ENCODE measurements at places on chromosomes 1 and 21. TPM values are rescaled to one million over a fixed set of nuclear protein-coding genes. Genes with fewer than 3 reads are reported as not detected.

GRCh38 chr1:50570066-50570468, 146.8 kb upstream of the DMRTA2 start:
- DNase-seq, result peak; percentile 69

DNA sequence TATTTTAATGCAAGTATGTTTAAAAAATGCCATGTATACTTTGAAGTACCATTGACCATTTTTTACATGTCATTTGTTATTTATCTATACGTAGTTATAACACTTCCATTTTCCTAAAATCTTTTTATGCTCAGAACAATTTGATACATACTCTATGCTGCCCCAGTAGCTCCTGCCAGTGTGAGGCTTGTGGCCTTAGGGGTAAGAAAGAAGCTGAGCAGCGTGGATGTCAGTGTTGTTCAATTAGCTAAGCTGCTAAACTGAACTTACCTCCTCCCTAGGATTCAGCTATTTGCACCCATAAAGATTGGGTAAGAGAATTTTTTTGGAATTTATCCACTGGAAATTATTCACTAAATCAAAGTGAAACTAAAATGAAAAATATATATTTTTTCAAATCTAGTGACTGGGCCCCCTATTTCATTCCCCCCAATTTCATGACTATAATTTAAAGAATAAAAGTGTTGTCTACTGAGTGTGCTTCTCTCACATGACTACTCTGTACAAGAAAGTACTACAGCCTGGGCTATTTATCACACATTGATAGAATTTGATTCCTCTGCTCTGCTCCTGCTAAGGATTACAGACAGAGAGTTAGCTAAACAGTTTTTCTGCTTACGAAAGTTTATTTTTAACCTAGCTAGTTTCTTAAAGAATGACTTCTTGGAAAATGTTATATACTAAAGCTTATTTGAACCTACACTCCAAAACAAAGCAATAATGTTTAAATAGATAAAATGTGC, 1030.3 kb upstream of the ADGRL4 start:
- DNase-seq, result no peak

DNA sequence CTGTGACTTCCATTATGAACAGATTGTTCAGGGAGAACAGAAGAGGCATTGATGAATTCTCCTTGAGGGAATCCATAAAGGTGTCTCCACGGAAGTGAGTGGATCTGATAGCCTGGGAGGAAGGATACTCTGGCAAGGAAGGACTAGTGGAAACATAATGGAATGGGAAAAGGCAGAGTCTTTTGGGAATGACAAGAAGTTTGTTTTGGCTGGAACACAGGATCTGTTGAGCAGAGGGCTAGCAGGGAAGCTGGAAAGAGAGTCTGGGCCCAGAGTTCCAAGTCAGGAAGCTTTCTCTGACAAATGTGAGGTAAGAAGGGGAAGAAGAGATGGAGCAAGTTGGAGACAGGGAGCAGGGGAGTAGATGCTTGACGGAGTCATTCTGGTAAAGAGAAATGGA, 8.1 kb downstream of the ADAMTS5 start:
- no peak for DNase-seq

GRCh38 chr1:201013031-201013485, 10.5 kb downstream of the KIF21B start:
- DNase-seq, result no peak

DNA sequence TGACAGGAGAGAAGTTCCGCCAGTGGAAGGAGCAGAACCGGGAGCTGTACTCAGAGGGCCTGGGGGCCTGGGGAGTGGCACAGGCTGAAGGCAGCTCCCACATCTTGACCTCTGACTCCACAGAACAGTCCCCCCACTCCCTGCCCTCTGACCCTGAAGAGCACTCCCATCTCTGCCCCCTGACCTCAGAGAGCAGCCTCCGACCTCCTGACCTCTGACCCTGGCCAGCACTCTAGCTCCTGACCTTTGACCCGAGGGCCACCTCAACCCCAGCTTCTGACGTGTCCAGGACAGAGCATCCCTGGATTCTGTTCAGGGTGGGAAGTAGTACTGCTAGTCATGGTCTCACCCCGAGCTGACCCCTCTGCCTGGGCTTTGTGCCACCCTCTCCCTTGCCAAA, 1.1 kb upstream of the CATSPER4 start:
- no peak for DNase-seq

DNA sequence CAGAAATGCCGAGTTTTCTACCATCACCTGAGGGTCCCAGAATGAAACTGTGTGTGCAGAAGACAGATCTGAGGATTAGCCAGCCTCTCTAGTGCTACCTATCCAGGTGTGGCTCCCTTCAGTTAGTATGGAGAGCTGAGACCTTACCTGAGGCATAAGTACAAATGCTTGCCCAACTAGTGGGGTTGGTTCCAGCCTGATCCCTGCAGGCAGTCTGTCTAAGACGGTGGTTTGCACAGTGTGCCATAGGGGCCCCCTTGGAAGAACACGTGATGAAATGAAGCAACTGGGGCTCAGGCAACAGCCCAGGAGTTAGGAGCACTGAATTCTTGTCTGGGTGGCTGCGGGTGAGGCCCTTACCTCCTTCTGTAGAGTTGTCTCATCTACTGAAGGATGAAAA, 15.6 kb downstream of the S100A7A start:
- no peak for DNase-seq

DNA sequence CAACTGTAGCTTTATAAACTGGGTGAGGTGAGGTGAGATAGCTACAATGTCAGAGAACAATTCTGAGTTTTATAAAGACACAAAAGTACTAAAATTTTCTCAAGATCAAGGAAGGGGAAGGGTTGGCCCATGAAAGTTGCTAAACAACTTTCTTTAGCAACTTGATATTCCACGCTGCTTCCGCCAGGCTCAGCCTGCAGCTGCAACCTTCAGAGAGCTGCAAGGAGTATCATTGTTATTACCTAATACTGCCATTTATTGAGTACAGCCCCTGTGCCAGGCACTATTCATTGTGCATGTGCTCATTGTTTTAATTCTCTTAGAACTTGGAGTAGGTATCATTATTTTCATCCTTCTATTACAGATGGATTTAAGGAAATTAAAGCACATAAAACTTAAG, 34.1 kb upstream of the SUCO start:
- no peak for DNase-seq

DNA sequence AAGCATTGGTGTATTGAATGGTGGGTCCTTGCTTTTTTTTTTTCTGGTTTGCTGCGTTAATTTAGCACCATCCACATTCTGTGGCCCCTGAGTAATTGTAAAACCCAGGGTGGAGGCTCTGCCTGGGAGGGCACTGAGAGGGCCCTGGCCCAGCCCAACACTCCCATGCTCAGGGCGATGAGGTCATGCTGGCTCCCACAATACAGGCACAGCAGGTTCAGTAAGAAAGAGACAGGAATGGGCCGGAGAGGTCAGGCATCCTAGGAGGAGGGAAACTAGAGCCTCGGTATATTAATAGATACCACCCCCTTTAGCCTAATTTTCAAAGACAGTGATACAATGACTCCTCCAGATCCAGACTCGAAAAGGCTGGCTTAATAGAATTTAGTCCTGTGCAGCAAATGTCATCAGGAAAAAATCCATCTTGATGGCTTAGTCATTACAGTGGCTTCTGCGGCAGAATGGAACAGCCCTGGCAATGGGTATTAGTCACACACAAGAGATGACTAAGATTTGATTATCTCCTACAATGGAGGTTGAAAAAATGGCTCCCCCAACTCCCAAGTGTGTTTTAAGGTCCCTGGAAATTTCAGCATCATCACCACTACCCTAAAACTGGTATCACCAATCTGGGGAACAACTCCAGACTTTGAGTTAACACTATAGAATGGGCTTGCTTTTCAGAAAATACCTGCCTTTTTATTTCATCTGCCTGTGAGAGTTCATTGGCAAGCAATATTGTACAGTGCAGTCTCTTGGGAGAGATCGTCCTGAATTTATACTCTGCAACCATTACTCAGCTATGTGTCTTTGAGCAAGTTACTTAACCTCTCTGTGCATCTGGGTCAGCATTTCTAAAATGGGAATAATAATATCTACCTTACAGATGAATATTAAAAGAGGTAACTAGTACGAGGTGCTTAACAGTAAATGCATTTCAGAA, 43.9 kb upstream of the LYST start:
- DNase-seq, result peak; percentile 80

DNA sequence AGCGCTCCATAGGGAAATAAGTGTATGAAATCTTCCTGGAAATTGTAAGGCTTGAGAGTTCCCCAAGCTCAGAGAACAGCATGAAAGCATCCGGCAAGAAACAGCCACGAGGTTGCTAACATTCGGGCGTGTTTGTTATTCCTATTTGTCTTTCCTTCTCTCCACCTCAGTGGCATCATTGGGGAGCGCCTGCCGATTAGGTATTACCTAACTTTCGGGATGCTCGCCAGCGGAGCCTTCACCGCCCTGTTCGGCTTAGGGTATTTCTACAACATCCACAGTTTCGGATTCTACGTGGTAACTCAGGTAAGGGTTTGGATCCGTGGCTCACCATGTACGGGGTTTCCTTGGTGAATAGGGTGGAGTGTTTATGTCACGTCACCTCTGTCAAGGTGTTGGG, 25.7 kb downstream of the SLC37A1 start:
- DNase-seq, result no peak

DNA sequence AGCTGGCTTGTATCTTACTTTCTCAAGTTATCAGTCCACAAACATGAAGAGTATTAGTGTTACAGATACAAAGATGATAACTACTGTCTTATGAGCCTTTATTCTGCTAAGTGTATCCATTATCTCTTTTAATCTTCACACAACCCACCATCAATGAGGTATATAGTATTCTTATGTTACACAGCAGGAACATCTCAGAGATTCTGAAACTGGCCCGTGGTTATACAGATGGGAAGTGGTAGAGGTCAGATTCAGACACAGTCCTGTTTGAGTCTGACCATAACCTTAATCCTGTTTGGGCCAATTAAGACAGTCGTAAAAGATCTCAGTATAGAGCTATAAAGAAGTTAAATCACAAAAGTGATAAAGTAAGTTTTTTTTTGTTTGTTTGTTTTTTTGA, 5.1 kb upstream of the TMEM269 start:
- DNase-seq, result no peak

GRCh38 chr1:41362357-41362721, 1.1 kb downstream of the FOXO6 start:
- DNase-seq, result no peak

DNA sequence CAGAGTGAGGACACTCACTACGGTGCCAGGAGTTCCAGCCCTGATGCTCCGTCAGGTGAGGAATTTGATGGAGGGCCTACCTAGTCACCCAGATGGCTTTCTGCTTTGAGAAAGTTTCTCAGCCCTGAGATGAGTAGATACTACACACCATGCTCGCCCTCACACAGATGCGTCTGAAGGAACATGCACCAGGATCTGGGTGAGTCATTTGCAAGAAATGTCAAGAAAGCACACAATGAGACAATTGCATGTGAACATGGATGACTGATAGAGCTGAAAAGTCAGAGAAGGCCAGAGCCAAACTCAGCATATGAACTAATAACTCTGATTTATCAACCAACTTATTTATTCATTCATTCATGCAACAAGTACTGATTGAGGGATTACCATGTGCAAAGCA, 483.9 kb downstream of the OMA1 start:
- no peak for DNase-seq

GRCh38 chr21:17693801-17694200, 81.1 kb upstream of the BTG3 start:
- no peak for DNase-seq

DNA sequence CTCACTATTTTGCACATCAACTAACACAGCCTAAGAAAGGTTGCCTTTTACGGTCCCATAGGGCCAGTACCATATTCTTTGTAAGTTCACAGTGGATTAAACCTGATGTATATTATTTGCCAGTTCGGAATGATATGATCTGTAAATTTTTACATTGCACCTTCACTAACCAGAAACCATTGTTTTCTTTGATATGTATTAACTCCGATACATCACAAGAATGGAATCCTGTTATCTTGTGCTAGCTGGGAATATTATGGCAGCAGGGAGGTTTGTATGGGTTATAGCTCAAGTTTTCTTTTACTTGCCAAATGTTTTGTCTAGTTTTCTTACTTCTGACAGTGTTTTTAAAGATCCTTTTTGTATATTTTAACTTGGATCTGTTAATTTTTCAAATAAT, 51.4 kb upstream of the S1PR1 start:
- no peak for DNase-seq

- no peak for DNase-seq
These were observed 430.5 kb downstream of the MRPL39 start for GRCh38 chr21:25176637-25177412.

DNA sequence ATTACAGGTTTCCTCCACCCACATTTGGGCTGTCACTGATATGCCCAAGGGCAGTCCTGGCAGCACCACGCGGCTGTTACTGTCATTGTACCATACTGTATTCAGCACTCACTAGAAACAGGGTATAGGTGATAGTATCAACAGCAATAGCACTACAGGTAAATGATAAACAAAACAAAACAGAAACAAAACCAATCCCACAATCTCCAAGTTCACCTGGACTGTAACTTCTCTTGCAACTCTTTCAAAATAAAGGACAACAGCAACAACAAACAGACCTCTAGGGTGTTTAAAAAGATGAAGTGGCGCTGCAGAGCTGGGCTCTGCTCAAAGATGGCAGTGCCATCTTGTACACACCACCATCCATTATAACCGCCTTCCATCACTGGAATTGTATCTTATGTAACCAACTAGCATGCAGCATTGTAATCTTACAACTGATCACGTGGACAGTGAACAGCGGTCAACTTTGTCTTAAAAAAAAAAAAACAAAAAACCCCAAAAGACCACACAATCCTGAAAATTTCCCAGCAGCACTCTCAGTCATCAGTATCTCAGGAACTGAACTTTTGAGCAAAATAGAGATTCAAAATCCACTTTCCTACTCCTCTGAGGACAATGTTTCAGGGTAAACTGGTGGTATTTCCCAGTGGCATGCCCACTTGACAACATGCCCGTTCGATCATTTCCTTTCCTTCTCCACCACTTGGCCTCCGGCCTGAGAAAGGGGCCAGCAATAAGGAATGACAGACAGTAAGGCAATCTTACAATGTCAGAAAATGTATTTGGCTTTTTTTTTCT, 3.8 kb downstream of the IRF2BP2 start:
- no peak for DNase-seq

- DNase-seq, result no peak
These were observed 95.6 kb upstream of the IRF2BP2 start for GRCh38 chr1:234705615-234706014.

Gene SLC2A1
- total RNA-seq, result 303 TPM

Gene AGO3
- total RNA-seq, result 45.2 TPM

Gene FAM131C
- total RNA-seq, result 2.6 TPM

Gene DISP1
- total RNA-seq, result 9.2 TPM

Gene AXDND1
- 0.77 TPM for total RNA-seq

Gene CCDC185
- not detected for total RNA-seq

Gene NCF2
- not detected for total RNA-seq

Gene RGS2
- total RNA-seq, result 14.4 TPM

Gene FCRL4
- total RNA-seq, result not detected

Gene TEKT2
- total RNA-seq, result 2.7 TPM

Gene ZNF593OS
- 2.1 TPM for total RNA-seq

Data from neural progenitor cell (in vitro differentiated cells).